Gastrocnemius medialis (tissue), 4 donors: ENCODE measurements at places on chromosomes 1 and 21. TPM values are rescaled to one million over a fixed set of nuclear protein-coding genes. Genes with fewer than 3 reads are reported as not detected.
A peak's percentile ranks its signal among the peaks of the same experiment; 100 is the strongest.

GRCh38 chr1:25774206-25774803, 25.7 kb upstream of the SELENON start:
- H3K27me3 ChIP-seq, result no peaks in the 10 kb centered on the region
- no peak overlapping the region for H3K27ac ChIP-seq
- peaks cover 37% of the 10 kb centered on the region for H3K4me1 ChIP-seq

- no peaks in the 10 kb centered on the region for H3K36me3 ChIP-seq
- no peaks in the 10 kb centered on the region for H3K4me1 ChIP-seq
- no peak for DNase-seq
- no peak overlapping the region for H3K4me3 ChIP-seq
Observed at GRCh38 chr21:29359718-29360117, 61.0 kb downstream of the BACH1 start.

DNA sequence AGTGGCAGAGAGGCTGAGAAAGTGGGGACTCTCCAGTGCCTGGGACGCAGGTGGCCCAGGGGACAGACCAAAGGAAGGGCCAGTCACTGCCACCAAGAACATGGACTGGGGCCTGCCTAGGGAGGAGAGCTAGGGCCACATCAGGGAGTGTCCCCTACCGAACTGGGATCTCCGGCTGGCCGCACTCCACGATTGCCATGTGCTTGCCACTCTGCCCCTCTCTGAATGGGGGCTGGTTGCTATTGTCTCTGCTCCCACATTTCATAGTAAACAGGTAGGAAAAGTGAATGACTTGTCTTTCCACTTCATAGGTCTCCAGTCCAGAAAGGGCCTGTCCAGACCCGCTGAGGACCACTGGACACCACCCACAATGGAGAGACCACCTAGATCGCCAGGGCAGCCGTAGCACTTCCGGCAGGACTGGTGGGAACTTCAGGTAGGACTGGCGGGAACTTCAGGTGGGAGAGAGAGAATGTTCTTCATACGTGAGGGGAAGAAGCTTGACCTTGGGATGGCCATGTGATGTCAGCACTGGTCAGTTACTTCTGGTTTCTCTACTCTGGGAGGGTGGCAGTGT, 55.2 kb upstream of the PDE9A start:
- no peaks in the 10 kb centered on the region for H3K4me1 ChIP-seq
- no peak overlapping the region for H3K27ac ChIP-seq
- no peaks in the 10 kb centered on the region for H3K36me3 ChIP-seq
- no peak for DNase-seq
- H3K27me3 ChIP-seq, result peaks cover 7% of the 10 kb centered on the region

- H3K4me1 ChIP-seq, result peaks cover 30% of the 10 kb centered on the region
- H3K4me3 ChIP-seq, result no peak overlapping the region
- no peak for DNase-seq
- no peak overlapping the region for H3K27ac ChIP-seq
- no peaks in the 10 kb centered on the region for H3K27me3 ChIP-seq
Observed at GRCh38 chr1:93905051-93905450, 4.2 kb downstream of the GCLM start.

- no peak overlapping the region for H3K27ac ChIP-seq
- no peak for DNase-seq
- H3K4me3 ChIP-seq, result no peak overlapping the region
- no peaks in the 10 kb centered on the region for H3K27me3 ChIP-seq
- no peaks in the 10 kb centered on the region for H3K36me3 ChIP-seq
- no peaks in the 10 kb centered on the region for H3K4me1 ChIP-seq
Observed at GRCh38 chr1:115706587-115707425, 61.7 kb downstream of the CASQ2 start.

- no peak overlapping the region for H3K27ac ChIP-seq
- no peaks in the 10 kb centered on the region for H3K4me1 ChIP-seq
- H3K36me3 ChIP-seq, result no peaks in the 10 kb centered on the region
Observed at GRCh38 chr1:85166351-85166750, 34.5 kb downstream of the SYDE2 start.

DNA sequence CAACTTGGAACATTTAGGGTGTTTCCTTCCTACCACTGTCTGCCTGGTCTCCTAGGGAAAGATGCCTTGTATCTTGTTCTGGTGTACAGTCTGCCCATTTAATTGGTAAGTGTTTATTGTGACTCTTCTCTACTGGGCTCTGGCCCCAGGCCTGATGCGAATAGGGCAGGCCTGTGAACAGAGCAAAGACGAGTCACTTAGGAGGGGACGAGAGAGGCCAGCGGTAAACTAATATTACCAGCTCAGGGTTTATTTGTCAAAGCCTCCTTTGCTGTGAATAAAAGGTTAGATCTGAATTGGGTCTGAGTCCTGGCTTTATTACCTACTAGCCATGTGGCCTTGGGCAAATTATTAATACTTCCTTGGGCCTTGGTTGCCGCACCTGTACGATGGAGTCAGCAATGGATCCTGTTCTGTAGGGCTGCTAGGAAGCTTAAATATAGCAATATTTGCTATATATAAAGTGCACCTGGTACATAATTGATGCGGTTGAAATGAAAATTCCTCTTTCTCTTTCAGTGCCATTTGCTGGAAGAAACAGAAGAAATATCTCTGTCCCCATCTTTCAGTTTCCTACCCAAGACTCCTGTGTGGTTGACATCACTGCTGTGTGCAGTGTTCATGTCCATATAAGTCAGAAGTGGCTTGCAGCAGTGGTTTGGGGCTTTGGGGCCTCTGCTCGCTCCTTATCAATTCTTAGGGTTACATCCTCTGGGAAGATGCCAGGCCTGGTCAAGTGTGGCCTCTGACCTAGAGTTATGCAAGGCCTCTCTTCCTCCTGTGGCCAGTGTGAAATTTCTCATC, 32.4 kb downstream of the MAPKAPK2 start:
- DNase-seq, result no peak
- H3K4me1 ChIP-seq, result peaks cover 90% of the 10 kb centered on the region

DNA sequence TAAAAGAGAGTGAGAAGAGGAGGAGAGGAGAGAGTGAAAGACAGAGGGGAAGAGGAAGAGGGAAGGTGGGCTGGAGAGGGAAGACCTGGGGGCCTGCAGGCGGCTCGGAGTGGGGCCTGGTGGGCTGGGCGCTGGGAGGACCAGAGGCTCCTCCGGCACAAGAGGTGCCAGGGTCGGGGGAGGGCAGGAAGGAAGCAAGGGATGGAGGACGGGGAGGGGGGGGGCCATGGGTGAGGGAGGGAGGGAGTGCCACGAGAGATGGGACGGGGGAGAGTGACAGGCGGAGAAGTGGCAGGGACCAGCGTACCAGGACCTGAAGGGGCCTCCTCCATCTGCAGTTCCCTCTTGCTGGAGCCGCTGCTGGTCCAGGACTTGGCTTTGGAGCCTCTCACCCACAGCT, 87.7 kb downstream of the CASZ1 start:
- no peaks in the 10 kb centered on the region for H3K36me3 ChIP-seq
- DNase-seq, result no peak
- H3K27ac ChIP-seq, result peak overlapping the region; percentile 77
- peaks cover 20% of the 10 kb centered on the region for H3K4me1 ChIP-seq
- H3K4me3 ChIP-seq, result no peak overlapping the region
- H3K27me3 ChIP-seq, result no peaks in the 10 kb centered on the region

DNA sequence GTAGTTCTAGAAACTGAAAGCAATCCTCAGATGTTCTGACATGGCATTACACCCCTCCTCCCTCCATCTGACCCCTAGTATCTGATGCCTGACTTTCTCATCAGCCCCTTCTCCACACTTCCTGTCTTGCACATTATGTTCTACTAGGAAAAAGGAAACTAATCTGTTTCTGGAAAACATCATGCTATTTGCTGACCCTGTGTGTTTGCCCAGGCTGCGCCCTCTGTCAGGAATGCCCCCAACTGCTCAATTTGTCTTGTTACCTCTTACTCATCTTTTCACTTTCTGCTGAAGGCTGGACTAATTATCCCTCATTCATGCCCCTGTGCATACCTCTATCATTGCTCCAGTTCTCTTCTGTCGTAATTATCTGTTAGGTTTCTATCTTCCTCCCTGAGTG, 37.5 kb upstream of the DAB1 start:
- H3K27ac ChIP-seq, result no peak overlapping the region
- no peak for DNase-seq
- no peaks in the 10 kb centered on the region for H3K4me1 ChIP-seq
- no peak overlapping the region for H3K4me3 ChIP-seq
- no peaks in the 10 kb centered on the region for H3K36me3 ChIP-seq

GRCh38 chr21:44751799-44752636, 40.6 kb upstream of the TSPEAR start:
- no peak overlapping the region for H3K4me3 ChIP-seq
- DNase-seq, result no peak
- no peaks in the 10 kb centered on the region for H3K36me3 ChIP-seq
- no peak overlapping the region for H3K27ac ChIP-seq

DNA sequence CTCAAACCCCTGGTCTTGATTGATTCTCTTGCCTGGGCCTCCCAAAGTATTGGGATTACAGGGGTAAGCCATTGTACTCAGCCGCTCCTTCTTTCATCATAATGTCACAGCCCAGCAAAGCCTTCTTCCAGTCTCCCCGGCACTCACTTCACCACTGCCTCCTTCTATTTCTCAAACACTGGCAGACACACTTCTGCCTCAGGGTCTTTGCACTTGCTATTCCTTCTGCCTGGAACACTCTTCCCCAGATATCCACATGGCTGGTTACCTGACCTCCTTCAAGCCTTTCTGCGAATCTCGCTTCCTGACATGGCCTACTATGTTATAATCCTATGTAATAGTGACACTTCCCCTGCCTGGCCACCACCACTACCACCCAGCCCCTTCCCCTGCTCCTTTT, 7.2 kb upstream of the SLC9A1 start:
- no peaks in the 10 kb centered on the region for H3K36me3 ChIP-seq
- H3K27ac ChIP-seq, result no peak overlapping the region
- no peak for DNase-seq
- no peak overlapping the region for H3K4me3 ChIP-seq
- no peaks in the 10 kb centered on the region for H3K4me1 ChIP-seq
- no peaks in the 10 kb centered on the region for H3K27me3 ChIP-seq

DNA sequence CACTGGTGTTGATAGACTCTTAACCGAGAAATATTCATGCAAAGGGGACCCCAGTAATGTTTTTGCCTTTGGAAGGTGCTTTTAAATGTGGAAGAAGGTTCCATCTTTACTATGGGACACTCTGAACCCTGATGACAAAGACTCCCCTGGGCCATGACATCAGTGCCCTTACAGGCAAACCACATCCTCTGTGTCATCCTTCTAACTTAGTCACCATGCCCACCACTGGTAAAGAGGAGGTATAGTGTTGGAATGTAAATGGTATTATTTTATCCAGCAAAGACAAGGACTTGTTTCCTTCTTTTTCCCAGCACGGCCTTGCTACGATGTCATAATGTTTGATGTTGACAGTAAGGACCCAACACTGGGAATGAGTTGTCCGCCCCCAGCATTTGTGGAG, 12.6 kb downstream of the METTL13 start:
- H3K27me3 ChIP-seq, result no peaks in the 10 kb centered on the region
- no peak for DNase-seq
- no peak overlapping the region for H3K27ac ChIP-seq
- H3K4me3 ChIP-seq, result no peak overlapping the region
- no peaks in the 10 kb centered on the region for H3K36me3 ChIP-seq

GRCh38 chr1:8382051-8382505, 64.2 kb downstream of the SLC45A1 start:
- H3K27me3 ChIP-seq, result no peaks in the 10 kb centered on the region
- DNase-seq, result no peak
- H3K4me1 ChIP-seq, result peaks cover 98% of the 10 kb centered on the region
- H3K4me3 ChIP-seq, result no peak overlapping the region

DNA sequence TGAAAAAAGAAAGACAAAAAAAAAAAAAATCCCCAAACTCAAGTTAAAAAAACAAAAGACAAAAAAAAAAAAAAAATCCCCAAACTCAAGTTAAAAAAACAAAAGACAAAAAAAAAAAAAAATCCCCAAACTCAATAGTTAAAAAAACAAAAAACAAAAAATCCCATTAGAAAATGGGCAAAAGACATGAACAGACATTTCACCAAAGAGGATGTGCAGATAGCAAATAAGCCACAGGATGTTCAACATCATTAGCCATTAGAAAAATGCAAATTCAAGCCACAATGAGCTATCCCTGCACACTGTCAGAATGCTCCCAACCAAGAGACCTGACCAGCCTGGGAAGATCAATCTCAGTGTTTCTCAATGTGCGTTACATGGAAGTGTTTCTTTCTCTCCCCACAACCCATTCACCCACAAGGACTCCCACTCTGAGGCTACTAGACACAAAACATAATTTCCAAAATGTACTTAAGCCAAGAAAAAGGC, 33.9 kb downstream of the MRAP start:
- H3K4me3 ChIP-seq, result no peak overlapping the region
- H3K27me3 ChIP-seq, result no peaks in the 10 kb centered on the region
- H3K4me1 ChIP-seq, result peaks cover 13% of the 10 kb centered on the region
- H3K36me3 ChIP-seq, result peaks cover 70% of the 10 kb centered on the region
- no peak for DNase-seq
- H3K27ac ChIP-seq, result no peak overlapping the region

GRCh38 chr1:30523055-30524020, 200.0 kb downstream of the MATN1 start:
- no peak overlapping the region for H3K4me3 ChIP-seq
- peak overlapping the region; percentile 99 for H3K27ac ChIP-seq
- H3K36me3 ChIP-seq, result no peaks in the 10 kb centered on the region
- no peaks in the 10 kb centered on the region for H3K27me3 ChIP-seq

DNA sequence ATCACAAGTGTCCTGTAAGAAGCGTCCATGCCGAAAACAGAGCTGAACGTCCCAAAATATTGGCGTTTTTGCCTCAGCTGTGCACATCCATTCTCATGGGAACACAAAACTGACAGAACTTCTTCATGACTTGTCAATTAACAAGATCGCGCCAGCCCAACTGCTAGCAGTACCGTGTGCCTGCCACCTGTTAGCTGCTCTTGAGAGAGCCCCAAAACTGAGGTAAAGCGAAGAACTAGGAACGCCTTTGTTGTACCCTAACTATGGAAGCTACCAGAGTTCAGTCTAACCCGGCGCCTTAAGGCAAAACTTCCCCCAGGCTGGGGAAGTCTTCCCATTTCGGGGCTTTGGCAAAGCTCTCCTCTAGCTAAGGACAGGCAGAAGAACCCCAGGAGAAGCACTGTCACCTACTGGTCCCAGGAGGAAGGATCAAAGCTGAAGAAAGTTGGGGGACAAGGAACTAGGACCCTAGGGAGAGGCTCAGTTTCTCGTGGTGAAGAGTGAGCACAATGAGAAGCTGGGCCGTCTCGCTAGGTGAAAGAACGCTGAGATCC, 719 bp downstream of the EYA3 start:
- no peak for DNase-seq
- no peaks in the 10 kb centered on the region for H3K36me3 ChIP-seq
- peak overlapping the region; percentile 89 for H3K4me3 ChIP-seq
- no peaks in the 10 kb centered on the region for H3K27me3 ChIP-seq

GRCh38 chr21:18622383-18622782, 218.8 kb upstream of the TMPRSS15 start:
- H3K27me3 ChIP-seq, result no peaks in the 10 kb centered on the region
- H3K4me1 ChIP-seq, result no peaks in the 10 kb centered on the region
- no peak overlapping the region for H3K4me3 ChIP-seq

Gene TCHH
- total RNA-seq, result not detected

Gene CFAP107
- total RNA-seq, result not detected

Gene OLFM3
- total RNA-seq, result not detected

Gene MROH9
- not detected for total RNA-seq

Gene KANK4
- total RNA-seq, result 0.16 TPM

Gene LELP1
- not detected for total RNA-seq

Gene S100A9
- total RNA-seq, result 105 TPM

Gene CYP4B1
- 72.9 TPM for total RNA-seq
